ENCODE measurements at places on chromosomes 2 and 18. TPM values are rescaled to one million over a fixed set of nuclear protein-coding genes. Genes with fewer than 3 reads are reported as not detected.
A peak's percentile ranks its signal among the peaks of the same experiment; 100 is the strongest.

DNA sequence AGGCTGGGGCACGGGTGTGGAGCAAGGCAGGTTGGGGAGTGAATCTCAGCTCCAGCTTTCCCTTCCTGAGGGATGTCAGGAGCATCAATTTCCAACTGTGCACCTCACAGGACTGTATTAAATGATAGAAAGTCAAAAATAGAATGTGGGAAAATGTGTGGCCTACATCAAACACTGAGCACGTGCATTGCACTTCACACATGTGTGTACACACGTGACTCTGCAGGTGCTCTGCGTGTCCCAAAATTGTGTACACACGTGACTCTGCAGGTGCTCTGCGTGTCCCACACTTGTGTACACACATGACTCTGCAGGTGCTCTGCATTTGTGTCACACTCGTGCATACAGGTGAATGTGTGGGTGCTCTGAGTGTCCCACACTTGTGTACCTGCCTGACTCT lies 577.2 kb upstream of the SALL3 start:
- no peaks in the 10 kb centered on the region for H3K27me3 ChIP-seq
- no peaks in the 10 kb centered on the region for H3K4me1 ChIP-seq
- DNase-seq = no peak

GRCh38 chr2:51624995-51625394 lies 593.1 kb upstream of the NRXN1 start:
- H3K27me3 ChIP-seq = no peaks in the 10 kb centered on the region
- no peak overlapping the region for H3K4me3 ChIP-seq
- no peaks in the 10 kb centered on the region for H3K36me3 ChIP-seq
- DNase-seq = no peak

- H3K36me3 ChIP-seq = no peaks in the 10 kb centered on the region
- no peak overlapping the region for H3K4me3 ChIP-seq
- no peak overlapping the region for H3K27ac ChIP-seq
- H3K4me1 ChIP-seq = peaks cover 15% of the 10 kb centered on the region
- no peaks in the 10 kb centered on the region for H3K27me3 ChIP-seq
Observed at GRCh38 chr2:147373800-147374422, 470.9 kb upstream of the ACVR2A start.

DNA sequence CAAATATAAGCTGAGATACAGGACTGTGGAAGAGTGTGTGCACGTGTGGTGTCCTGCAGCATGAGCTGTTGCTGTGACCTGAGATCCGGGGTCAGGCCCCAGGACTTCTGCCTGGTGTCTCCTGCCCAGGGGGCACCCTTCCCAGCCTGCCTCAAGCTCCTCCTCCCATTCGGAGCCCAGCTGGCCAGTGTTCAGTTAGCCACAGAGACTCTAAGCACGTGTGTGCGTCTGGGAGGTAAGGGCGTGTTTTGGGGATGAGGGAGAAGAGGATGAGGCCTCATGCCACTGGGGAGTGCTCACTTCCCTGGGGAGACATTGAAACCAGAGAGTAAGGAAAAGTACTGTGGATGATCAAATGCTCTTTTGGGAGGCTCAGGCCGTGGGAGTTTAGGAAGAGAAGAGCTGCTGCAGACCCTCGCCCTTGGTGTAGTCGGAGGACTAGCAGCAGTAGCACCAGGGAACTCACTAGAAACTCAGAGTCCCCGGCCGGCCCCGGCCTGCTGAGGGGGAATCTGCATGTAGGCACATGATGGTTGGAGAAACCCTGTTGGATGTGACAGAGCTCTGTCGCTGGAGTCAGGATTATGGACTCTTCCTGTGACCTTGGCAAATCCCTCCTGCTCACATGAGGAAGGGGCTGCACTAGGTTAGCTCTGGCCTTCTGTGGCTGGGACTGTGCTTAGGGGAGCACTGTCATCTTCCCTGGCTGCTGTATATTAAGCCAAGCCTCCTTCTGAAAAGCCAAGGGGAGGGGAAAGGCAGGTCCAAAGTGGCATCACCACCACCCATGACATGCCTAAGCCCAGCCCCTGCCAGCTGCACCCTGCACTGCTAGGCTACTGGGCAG lies 231.1 kb downstream of the DYSF start:
- H3K4me3 ChIP-seq = no peak overlapping the region
- no peaks in the 10 kb centered on the region for H3K36me3 ChIP-seq
- peak overlapping the region; percentile 86 for H3K27ac ChIP-seq
- DNase-seq = peak; percentile 46

- no peaks in the 10 kb centered on the region for H3K36me3 ChIP-seq
- H3K27me3 ChIP-seq = no peaks in the 10 kb centered on the region
- no peak overlapping the region for H3K27ac ChIP-seq
- no peak overlapping the region for H3K4me3 ChIP-seq
- no peaks in the 10 kb centered on the region for H3K4me1 ChIP-seq
Observed at GRCh38 chr2:21155365-21156136, 31.8 kb downstream of the TDRD15 start.

DNA sequence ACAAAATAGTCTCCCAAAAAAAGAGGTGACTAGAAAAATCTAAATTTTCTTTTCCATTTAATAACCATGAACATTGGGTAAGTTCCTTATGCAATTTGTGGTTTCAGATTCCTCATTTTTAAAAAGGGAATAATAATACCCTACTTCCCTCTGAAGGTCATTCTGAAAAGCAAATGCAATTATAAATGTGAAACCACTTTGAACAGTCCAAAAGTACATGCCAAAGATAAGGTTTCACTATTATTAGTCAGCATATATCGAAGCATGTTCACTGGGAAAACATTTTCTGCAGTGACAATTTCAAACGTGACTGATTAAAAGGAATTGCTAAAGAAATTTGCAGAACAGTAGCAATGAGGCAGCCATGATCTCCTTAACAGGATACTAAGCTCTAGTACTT lies 100.1 kb upstream of the RNF152 start:
- H3K4me3 ChIP-seq = no peak overlapping the region
- no peaks in the 10 kb centered on the region for H3K27me3 ChIP-seq
- H3K36me3 ChIP-seq = no peaks in the 10 kb centered on the region

The DNMT3A gene
- 9.1 TPM for total RNA-seq

The UPP2 gene
- not detected for total RNA-seq

All from gastrocnemius medialis (tissue), 4 donors.